ENCODE measurements at places on chromosomes 1 and 21.

- no peak for DNase-seq
These were observed 8.4 kb downstream of the YBX1 start for GRCh38 chr1:42690477-42691156.

- DNase-seq, result peak; percentile 66
These were observed 668 bp downstream of the CBR3 start for GRCh38 chr21:36135391-36136102.

- no peak for DNase-seq
These were observed 42.3 kb downstream of the CD247 start for GRCh38 chr1:167476061-167476460.

- DNase-seq, result no peak
These were observed 465.9 kb downstream of the NPHP4 start for GRCh38 chr1:5526385-5526750.

- no peak for DNase-seq
These were observed 153.8 kb downstream of the MRPL39 start for GRCh38 chr21:25453524-25453923.

GRCh38 chr1:230197644-230198567 is 130.9 kb downstream of the GALNT2 start:
- no peak for DNase-seq

GRCh38 chr1:246613096-246613758 is 47.0 kb downstream of the CNST start:
- no peak for DNase-seq

GRCh38 chr1:89198491-89199072 is at the start of gene GBP4:
TSS of gene GBP4 (minus strand) at chr1:89198942. CDS start at chr1:89198834, 108 bp downstream.
- peak; percentile 3 for DNase-seq

DNA sequence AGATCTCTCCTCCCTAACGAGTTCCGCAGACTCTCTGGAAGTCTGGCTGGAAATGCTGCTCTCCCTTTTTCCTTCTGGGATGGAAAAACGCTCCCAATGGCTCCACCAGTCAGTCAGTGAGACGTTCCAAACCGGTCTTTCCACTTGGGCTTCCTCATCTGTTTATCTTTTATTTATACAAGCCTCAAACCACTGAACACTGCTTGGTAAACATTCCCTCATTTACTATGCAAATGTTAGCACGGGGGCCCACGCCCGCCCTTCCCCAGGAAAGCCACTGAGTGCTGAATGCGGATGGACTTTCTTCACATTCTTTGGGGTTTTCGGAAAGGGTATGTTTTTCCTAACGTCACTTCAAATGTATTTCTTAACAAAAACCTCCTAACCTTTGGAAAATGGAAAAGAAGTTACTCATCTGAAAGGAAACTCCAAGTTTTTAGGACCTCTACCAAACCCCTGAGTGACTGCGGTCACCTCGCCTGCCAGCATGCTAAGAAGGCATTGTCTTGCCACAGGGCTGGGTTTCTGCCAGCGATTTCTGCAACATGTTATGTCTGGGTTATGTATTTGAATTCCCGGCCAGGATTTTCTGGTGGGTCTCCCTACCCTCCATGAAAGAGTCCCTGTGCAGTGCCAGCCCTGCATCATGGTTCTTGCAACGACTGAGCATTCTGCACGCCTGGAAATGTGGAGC is 14.0 kb upstream of the UMODL1 start:
- peak; percentile 71 for DNase-seq

GRCh38 chr21:44647222-44647552 is 973 bp downstream of the KRTAP10-11 start:
- no peak for DNase-seq

DNA sequence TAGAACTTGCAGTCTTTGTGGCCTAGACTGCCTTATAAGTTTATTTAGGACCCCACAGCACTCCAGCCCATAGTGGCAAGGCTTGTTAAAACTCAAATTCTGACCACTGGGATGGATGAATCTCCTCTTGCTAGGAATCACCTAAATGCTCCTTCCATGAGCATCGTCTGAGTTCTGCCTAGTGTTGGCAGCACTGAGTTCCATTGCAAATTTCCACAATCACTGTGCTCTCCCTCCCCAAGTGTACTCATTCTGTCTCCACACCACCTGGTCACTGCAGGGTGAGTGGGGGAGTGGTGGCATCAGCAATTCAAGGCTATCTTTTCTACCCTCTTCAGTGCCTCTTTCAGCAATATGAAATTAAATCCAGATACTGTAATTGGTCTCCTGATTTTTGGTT is 46.7 kb upstream of the PTBP2 start:
- DNase-seq, result no peak

DNA sequence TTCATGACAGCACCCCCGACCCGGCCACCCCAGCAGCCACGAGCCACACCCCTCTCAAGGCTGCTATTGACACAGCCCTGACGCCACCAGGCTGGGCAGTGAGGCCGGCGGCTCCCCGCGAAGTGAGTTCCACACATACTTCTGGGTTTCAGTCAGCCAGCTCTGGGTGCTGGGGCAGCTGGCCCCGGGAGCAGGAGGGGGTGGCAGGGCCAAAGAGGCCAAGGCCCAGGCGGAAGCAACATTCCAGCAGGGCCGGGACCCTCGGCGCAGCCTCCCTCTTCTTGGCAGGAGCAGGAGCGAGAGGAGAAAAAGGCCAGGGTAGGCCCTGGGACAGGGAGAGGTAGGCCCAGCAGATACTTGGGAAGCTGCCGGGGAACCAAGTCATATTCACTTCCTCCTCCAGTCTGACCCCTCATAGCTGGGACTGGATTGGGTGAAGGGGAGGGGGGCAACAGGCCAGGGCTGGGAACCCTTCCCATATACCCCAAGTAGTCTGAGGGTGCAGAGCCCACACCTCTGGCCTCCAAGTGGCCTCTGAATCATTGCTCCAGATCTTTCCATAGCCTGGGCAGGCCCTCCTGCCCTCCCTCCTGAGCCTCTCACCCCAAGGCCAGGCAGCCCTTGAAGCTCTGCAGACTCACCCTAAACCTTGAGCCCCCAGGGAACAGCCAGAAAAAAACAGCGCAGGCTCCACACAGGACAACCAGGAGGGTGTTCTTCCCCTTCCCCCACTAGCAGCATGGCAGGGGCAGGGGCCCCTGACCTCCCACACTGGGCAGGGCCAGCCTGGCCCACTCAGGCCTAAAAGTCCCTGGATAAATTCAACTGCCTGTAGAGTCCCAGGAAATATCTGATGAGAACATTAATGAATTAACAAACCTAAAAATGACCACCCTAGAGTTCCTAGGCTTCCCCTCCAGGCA is 5.7 kb downstream of the HSPG2 start:
- peak; percentile 58 for DNase-seq

DNA sequence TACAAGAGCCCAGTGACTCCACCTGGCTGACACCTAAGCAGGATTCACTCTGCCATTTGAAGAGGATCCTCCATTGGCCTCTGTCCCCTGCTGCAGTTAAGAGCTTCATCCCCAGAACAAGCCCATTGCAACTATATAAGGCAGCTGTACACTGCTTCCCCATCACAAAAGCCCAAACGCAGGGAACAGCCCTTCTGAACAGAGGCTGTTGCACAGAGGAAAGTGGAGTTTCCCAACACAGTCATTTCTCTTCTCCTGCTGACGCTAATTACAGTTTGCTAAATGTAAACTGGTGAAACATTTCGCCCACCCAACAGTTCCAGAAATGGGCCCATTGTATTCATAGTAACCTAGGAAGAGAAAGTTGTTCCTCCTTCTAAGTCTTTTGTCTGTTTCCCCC is 455.8 kb upstream of the DAB1 start:
- no peak for DNase-seq

DNA sequence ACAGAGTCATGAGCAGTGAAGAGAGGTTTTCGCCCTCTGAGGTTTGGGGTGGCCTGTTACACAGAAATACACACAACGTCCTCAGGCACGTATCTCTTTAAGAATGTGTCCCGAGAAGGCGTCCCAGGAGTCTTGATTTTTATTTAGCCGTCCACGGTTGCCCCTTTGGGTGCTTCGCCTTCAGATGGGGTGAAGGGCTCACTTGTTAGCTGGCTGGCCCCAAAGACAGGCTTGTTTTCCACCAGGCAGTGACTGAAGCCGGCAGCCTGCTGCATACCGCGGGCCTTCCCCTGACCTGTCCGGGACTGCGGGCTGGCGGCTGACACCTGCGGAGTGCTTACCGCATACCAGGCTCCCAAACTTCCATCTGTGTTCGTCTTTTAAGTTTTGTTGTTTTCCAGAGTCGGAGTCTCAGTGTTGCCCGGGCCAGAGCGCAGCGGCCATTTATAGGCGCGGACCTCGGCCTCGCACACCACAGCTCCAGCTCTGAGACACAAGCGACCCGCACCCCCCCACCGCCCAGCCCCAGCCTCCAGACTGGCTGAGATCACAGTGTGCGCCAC is 1.6 kb upstream of the ADARB1 start:
- DNase-seq, result no peak

GRCh38 chr1:36752891-36753361 is 270.2 kb upstream of the CSF3R start:
- no peak for DNase-seq

GRCh38 chr1:67347688-67348472 is 40.2 kb downstream of the IL12RB2 start:
- DNase-seq, result peak; percentile 50

DNA sequence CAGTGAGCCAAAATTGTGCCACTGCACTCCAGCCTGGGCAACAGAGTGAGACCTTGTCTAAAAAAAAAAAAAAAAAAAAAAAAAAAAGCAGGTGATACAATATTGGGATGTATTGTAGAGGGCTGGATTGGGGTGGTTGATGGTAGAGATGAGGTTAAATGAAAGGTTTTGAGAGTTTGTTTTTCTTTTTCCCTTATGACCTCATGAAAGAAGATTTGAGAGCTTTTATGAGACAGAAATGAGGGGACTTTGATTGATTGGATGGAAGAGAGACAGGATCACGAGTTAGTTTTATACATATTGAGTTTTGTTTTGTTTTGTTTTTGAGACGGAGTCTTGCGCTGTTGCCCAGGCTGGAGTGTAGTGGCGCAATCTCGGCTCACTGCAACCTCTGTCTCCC is 27.1 kb downstream of the OSBPL9 start:
- no peak for DNase-seq

DNA sequence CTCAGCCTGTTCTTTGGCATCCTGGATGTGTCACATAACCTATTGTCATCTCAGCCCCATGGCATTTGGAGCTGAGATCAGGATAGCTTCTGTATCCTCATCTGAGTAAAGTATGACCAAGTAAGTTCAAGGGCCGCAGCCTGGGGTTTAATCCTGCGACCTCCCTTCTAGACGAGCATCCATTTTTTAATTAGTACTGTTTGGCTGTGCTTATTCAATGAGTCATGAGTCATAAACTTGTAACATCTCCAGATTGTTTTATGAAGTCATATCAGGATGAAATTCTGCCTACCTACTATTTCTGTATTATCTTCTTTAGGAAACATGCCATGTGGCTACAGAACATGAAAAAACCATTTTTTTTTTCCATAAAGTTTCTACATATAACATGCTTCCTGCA is 119.1 kb downstream of the ERG start:
- no peak for DNase-seq

GRCh38 chr1:246176126-246177024 is 330.7 kb downstream of the SMYD3 start:
- no peak for DNase-seq

GRCh38 chr1:167013108-167013929 is 24.2 kb downstream of the MAEL start:
- no peak for DNase-seq

DNA sequence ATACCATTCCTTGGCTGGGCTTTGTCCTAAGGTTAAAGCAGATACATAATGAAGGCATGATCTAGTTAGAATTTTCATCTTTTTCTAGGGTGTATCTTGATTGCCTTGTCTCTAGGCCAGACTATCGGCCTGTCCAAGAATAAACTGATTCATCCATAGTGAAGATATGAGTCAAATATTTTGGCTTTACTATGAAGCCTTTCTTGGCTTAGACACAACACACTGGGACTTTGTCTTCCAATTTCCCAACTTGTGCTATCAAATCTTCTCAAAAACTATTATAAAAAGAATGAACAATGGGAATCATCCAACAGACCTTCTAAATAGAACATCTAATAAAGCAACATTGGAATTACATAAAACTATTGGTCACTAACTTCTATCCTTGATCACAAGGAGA is 64.8 kb downstream of the WARS2 start:
- DNase-seq, result no peak

- DNase-seq, result peak; percentile 34
These were observed 20.4 kb downstream of the SLC16A1 start for GRCh38 chr1:112935461-112936111.

Data from LoVo (cell line).